ENCODE measurements at places on chromosomes 3 and 15. TPM values are rescaled to one million over a fixed set of nuclear protein-coding genes. Genes with fewer than 3 reads are reported as not detected.
A peak's percentile ranks its signal among the peaks of the same experiment; 100 is the strongest.

Gene KCNH8
- total RNA-seq = not detected

Gene CPLX3
- total RNA-seq = not detected

Gene CSPG4
- total RNA-seq = 13.4 TPM

Gene PDIA3
- total RNA-seq = 532 TPM

Gene RCN2
- 212 TPM for total RNA-seq

Gene ADAMTS9
- not detected for total RNA-seq

Gene GRAMD1C
- total RNA-seq = 2.5 TPM

Gene LAMB2
- 32.7 TPM for total RNA-seq

DNA sequence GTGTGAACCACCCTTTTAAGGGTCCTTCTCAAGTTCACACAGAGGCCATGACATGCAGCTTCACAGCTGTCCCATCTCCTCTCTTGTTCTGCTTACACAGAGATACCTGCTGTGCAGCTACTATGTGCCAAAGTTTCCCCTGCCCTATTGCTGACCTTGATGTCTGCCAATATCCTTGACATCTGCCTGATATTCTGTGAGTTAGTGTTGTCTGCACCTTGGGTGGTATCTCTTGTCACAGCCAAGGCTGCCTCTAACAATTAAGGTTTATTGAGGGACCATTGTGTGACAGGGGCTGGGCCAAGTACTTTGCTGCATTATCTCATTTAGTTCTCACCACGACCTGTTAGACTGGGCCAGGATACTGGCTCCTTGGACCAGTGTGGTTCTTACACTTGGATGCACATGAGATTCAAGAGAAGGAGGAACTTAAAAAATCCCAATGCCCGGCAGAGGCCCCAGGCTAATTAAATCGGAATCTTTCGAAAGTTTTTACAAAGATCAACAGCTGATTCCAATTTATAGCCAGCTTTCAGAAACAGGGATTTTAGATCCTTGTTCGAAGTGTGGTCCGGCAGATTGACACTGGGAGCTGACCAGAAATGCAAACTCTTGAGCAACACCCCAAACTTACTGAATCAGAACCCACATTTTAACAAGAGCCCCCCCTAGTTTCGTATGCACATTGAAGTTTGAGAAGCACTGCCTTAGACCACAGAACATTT, 178.6 kb downstream of the SATB1 start:
- DNase-seq = no peak

GRCh38 chr15:98787194-98787593, 138.9 kb downstream of the IGF1R start:
- DNase-seq = no peak

DNA sequence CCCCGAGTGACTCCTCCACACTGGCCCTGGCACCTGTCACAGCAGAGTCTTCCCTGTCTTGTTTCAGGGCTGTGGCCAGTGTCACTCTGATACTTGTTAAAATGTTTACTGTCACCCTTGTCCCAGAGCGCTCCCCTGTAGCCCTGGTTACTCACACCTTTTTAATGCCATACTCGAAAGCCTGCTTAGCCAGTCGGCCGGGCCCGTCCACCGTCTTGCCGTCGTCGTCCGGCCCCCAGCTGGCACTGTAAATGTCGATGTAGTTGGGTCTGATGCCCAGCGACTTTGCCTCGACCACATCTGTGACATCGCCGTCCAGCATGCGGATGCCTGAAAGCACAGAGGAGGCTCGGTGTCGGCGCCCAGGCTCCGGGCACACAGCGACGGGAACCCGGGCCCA, 91.3 kb downstream of the PCSK6 start:
- no peak for DNase-seq

DNA sequence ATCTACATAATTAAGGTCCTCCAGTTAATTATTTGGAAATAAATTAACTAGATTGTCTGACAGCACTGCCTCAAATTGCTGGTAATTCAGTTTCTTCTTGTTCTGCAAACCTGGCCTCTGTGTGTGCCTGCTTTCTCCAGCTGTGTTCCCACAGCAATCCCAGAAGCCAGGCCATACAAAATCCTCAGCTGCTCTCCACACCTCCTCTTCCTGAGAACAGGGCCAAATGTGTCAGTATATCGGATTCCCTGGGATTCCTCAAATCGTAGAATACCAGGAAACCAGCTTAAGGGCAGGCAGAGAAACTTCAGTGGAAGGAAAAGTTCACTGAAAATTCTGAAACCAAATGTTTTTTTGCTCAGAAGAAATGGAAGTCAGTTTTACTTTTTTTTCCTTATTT, 261.4 kb downstream of the ZMAT3 start:
- DNase-seq = no peak

GRCh38 chr3:32493437-32494414, 8.9 kb downstream of the CMTM6 start:
- no peak for DNase-seq

GRCh38 chr15:88624156-88624970, 3.2 kb downstream of the AEN start:
- DNase-seq = no peak

GRCh38 chr15:39444735-39445470, 136.0 kb upstream of the THBS1 start:
- no peak for DNase-seq

DNA sequence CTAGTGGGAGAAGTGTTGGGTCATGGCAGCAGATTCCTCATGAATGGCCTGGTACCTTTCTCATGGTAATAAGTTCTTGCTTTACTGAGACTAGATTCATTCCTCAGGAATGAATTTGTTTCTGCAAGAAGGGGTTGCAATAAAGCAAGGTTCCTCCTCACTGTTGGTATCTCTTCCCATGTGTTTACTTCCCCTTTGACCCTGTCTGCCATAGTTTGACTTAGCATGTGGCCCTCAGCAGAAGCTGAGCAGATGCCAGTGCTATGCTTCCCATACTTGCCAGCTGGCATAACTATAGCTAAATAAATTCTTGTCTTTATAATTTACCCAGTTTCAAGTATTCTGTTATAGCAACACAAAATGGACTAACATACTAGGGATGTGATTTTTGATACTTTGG, 163.6 kb upstream of the COL8A1 start:
- DNase-seq = peak; percentile 52

GRCh38 chr3:35183927-35184675, 455.2 kb upstream of the ARPP21 start:
- DNase-seq = no peak

DNA sequence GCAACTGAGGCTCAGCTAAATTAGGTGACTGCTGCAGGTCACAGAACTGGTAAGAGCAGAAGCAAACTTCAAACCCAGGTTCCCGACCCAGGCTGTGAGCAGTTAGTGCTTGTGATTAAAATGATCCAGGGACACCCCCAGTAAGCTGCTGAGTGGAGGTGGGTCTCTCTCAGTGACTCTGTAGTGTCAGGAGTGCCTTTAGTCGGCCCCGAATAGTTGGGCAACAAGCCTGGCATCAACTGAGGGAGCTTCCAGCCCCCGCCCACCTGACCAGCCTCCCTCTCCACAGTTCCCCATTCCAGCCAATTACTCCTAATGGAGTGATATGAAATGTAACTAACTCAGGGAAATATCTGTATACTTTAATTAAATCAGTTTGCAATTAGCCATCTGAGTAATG, 168.0 kb upstream of the SMAD3 start:
- DNase-seq = no peak

DNA sequence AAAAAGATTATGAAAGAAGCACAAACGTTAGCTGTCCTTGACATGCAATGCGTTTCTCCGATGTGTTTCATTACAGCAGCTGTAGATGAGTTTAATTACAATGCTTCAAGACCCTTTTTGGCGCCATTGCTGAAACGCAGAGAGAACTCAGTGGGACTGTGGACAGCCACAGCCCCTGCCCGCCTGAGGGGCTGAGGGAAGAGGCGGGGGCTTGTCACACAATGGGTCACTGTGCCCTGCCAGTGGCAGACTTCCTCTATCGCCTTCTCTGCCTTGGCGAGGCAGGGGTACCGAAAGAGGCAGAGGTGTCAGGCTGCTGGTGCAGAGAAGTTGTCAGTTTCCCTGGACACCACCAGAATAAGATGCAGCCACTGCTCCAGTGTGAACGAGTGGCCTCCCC, 252.0 kb downstream of the NR2F2 start:
- no peak for DNase-seq

- peak; percentile 2 for DNase-seq
These were observed 256.4 kb upstream of the MCTP2 start for GRCh38 chr15:93974804-93975481.

DNA sequence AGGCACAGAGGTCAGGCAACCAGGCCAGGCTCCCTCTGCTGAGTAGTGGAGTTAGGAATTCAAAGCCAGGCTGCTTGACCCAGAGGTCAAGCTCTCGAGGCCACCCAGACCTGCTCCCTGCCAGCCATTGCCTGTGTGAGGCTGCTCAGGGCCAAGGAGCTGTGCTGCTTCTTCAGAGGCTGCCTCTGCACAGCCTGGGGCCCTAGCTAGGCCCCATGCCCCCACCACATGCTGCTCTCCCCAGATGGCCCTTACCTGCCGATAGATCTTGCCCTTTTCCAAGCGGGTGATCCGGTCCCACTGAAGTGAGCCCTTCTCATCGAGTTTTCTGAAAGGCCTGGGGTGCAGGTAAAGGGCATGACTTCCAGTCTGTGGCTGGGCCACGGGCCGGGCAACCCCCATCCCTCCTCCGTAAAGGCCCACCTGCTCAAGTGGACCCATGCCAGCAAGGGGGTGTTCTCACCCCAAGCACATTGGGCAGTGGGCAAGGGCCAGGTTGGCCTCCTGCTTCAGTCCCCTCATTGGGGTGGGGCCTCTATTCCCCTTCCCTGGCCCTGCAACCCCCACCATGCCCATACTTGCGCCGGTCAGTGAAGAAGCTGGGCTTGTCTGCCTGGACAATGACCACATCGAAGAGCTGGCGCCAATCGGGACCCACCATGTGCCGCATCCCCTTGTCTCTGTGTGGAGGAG, 6.5 kb downstream of the NT5DC2 start:
- peak; percentile 52 for DNase-seq

Measured in MG63 (cell line).